ENCODE measurements at places on chromosomes 7 and 10.

- DNase-seq: no peak
These were observed 24.7 kb upstream of the GPAM start for GRCh38 chr10:112208292-112208691.

- no peak for DNase-seq
These were observed 95.7 kb upstream of the JAZF1 start for GRCh38 chr7:28276298-28276697.

GRCh38 chr10:90855126-90855525 is 2.7 kb downstream of the HTR7 start:
- no peak for DNase-seq

- no peak for DNase-seq
These were observed 439 bp downstream of the RBP4 start for GRCh38 chr10:93600446-93601145.

GRCh38 chr7:27203964-27204594 is 4.2 kb upstream of the HOXA13 start:
- DNase-seq: no peak

DNA sequence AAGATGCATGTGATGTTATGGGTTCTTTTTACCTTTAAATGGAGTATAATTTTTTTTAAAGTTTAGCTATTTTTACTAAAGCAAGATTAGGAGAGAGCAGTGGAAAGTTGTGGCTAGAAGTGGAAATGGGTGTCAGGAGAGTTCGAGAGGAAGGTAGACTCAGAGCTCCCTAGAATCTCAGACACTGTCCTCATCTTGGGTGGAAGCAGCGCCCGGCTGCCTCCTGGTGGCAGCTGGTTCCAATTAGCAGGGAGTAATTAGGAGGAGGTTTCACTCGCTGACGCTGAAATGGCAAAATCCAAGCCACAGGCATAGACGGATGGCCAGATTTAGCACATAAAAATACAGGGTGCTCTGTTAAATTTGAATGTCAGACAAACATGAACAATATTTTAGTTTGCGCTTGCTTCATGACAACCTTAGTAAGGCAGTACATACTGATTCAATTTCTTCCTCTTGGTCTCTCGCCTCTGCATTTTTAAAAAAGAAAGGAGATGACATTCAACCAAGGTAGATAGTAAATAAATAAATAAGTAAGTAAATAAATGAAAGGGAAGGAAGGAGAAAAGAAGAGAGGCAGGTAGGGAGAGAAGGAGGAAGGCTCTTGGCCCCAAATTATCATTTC is 58.5 kb downstream of the LGI1 start:
- peak; percentile 27 for DNase-seq

DNA sequence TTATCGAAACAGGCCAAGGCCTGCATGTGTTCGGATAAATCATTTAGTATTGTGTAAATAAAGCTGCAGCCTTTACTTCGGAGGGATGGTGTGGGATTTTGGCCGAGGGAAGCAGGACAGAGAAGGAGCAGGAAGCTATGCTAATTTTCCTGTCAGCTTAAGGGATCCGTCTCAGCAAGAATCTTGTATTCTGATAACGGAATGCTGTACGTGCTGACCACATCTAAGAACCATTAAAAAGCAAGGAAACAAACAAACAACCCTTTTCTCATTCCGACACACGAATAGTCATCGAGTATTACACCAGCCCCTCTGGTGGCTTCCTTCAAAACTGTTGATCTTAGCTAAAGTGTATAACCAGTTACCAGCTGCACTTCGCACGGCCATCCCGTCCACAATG is 133.2 kb upstream of the TCF7L2 start:
- no peak for DNase-seq

- no peak for DNase-seq
These were observed 38.4 kb downstream of the SLC39A12 start for GRCh38 chr10:17989908-17990767.

- no peak for DNase-seq
These were observed 3.2 kb downstream of the PYROXD2 start for GRCh38 chr10:98411768-98412167.

DNA sequence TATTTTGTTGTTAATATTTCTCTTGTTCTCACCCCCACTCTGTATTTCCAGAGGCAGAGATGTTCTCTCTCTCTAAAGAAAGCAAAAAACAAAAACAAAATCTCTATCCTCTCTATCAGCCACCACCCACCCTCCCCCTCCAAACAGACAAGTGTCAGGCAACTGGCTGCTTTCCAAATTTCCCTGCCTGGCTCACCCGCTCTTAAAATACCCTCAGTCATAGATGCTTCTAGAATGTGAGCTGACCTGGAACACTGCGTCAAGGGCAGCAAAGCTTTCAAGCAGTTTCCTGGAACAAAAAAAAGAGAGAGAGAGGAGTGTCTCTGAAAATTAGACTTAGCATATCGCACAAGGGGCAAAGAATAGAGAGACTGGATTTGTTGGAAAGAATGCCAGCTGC is 341.0 kb upstream of the ZMIZ1 start:
- no peak for DNase-seq

DNA sequence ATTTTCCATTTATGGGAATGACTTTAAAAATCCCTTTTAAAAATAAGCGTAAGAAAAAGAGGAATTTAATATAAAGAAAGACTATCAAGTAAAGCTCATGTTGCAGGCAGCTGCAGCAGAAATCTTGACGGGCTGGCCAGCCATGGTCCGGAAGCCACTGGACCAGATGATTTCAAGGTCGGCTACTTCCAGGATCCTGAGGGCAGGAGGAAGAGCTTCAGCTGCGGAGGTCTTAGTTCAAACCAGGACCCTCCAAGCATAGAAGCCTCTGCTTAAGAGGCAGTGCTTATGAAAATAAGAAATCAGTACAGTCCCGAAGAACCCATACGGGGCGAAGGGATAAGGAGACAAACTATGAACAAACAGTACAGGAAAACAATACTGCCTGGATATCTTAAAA is 220.2 kb upstream of the CELF2 start:
- DNase-seq: no peak

- no peak for DNase-seq
These were observed 6.1 kb upstream of the UBE2H start for GRCh38 chr7:129958643-129959470.

DNA sequence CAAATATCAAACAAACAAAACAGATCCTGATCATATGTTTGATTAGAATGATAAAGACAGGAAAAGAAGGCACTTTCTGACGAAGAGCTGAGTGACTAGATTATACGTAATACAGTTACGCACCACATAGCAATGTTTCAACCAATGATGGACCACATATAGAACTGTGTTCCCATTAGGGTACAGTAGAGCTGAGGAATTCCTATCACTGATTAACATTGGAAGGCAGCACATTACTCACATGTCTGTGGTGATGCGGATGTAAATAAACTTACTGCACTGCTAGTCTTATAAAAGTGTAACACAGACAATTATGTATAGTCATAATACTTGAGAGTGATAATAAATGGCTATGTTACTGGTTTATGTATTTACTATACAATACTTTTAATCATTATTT is 98.3 kb downstream of the PTN start:
- no peak for DNase-seq

GRCh38 chr7:63112764-63113712 is 885.6 kb upstream of the ZNF722 start:
- no peak for DNase-seq

GRCh38 chr10:89080660-89081059 is 90.1 kb downstream of the FAS start:
- no peak for DNase-seq

GRCh38 chr7:118436663-118437062 is 212.2 kb downstream of the ANKRD7 start:
- DNase-seq: no peak

DNA sequence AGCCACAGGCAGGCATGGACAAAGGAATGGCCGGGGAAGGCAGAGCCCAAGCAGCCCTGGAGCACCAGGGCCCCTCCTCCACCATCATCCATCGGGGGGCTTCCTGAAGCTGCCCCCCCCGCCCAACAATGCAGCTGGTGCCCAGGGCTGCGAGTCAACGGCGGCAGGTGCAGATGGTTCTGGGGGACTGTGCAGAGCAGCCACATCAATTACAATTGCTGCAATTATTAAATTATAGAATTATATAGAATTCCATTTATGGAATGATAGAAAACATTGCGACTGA is 28.3 kb downstream of the EBF3 start:
- no peak for DNase-seq

- no peak for DNase-seq
These were observed 549 bp upstream of the DDX50 start for GRCh38 chr10:68900427-68901104.

GRCh38 chr10:133127291-133128125 is 32.5 kb upstream of the KNDC1 start:
- no peak for DNase-seq

DNA sequence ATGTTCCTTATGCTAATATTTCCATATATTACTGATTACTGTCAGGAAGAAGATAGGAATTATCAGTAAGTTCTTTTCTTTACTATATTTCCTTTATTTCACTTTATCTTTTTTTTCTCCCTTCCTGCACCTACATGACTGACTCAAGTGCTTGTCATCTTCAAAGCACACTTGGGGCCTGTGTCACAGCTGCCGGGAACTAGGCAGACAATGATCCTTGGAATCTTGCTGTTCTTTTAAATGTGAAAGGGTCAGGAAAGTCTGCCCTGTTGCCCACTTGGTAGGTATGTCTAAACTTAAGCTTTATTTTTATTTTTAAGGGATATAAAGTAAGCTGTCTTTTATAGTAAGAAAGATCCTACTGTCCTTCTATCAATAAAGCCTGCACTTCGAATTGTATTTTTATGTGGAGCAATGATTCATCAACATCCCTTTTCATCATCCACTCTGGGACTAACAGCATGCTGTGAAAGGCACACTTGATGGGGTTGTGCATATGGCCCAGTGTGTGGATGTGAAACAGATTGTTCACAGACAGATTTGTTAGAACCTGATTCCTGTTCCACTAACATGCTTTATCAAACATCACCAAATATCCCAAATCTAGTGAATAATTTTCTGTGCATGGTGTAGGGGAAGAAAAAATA is 556.9 kb downstream of the DNAJB9 start:
- DNase-seq: no peak

DNA sequence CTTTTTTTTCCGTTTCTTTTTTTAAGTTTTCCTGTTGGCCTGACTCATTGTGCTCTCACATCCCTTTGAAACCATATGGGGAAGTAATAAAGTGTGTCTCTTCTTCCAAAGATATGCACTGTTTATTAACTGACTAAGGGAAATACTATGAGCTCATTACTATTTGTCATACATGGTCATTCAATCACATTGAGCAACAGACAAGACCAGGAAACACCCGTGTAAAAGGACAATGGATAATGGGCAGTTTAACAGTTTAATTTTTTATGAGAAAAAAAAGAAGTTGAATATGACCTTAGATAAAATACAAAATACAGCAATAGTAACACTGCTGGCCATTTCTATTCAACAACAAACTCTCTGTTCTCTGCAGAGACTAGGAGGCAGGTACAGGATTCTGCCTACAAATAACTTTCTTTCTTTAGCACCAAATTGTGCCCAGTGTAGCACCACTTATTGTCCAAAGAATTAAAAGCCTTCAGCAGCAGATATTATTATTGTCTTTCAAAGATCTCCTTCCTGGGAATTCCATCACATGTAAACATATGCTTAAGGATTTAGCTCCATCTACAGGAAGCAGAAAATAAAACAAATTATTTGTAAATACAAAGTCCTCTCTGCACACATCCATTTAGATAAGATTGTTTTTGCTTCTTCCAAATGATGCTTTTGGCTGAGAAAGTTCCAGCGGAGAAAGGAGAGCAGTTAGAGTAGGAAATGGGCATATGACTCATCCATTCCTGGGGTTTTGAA is 55.0 kb upstream of the AKR1E2 start:
- no peak for DNase-seq

- no peak for DNase-seq
These were observed 38.4 kb upstream of the LRRC4 start for GRCh38 chr7:128069373-128070364.

GRCh38 chr10:31157123-31158010 is 125.7 kb upstream of the ZNF438 start:
- DNase-seq: no peak

DNA sequence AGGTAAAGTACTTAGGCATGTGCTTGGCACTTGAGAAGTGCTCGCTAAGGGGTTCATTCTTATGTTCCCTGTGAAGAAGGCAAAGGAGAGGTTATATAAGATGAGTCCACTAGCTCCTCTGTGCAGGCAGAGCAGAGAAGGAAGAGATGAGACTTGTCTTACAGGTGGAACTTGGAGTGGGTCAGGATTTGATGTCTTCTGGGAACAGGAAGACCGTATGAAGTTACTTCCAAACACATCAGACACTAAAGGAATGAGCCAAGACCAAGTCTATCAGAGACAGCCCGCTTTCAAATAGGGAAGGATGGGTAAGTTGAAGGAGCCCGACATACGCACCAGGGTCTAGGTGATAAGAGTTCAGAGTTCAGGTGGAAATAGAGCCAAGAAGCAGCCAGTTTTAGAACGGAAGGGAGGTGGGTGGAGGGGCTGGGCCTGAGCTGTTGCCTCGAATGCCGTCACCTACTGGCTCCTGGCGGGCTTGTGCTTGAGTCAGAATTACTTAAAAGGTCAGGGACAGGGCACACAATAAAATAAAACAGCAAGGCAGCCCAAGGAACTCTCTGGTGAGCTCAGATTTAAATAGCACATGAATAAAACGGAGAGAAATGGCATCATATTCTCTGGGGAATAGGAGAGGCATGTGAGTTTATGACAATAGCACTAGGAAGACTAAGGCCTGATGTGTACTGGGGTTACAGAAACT is 56.1 kb upstream of the GRB10 start:
- no peak for DNase-seq

DNA sequence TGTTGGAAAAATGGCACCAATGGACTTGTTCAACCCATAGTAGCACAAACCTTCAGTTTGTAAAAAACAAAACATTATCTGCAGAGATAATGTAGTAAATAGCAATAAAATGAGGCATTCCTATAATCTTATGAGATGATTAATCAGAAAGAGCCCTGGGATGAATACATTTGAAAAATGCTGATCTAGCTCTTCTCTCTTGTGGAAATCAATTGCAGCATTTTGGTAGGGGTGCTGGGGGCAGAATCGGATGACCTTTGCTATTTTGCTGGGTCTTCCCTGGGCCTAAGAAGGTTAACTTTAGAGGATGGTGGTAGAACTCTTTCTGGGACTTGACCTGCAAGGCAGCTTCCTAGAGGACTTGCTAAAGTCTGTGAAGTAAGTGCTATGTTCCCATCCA is 163.5 kb downstream of the ADRA2A start:
- DNase-seq: no peak

- no peak for DNase-seq
These were observed 132.3 kb downstream of the HECW1 start for GRCh38 chr7:43244784-43245183.

DNA sequence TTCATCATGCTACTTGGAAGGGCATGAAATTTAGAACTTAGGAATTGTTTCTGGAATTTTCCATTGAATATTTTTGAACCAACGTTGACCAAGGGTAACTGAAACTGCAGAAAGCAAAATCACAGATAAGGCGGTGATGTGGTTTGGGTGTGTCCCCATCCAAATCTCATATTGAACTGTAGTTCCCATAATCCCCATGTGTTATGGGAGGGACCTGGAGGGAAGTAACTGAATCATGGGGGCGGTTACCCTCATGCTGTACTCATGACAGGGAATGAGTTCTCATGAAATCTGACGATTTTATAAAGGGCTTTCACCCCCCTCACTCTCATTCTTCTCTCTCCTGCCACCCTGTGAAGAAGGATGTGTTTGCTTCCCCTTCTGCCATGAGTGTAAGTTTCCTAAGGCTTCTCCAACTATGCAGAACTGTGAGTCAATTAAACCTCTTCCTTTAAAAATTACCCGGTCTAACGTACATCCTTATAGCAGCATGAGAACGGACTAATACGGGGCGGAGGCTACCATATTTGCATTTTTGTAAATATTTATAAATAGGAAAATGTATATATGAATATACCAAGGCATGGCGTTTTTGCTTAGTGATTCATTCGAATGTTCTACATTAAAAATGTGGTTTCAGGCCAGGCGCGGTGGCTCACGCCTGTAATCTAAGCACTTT is 12.4 kb downstream of the NMT2 start:
- no peak for DNase-seq

All from progenitor cell of endocrine pancreas (in vitro differentiated cells).